ENCODE measurements at places on chromosomes 6 and 20.

DNA sequence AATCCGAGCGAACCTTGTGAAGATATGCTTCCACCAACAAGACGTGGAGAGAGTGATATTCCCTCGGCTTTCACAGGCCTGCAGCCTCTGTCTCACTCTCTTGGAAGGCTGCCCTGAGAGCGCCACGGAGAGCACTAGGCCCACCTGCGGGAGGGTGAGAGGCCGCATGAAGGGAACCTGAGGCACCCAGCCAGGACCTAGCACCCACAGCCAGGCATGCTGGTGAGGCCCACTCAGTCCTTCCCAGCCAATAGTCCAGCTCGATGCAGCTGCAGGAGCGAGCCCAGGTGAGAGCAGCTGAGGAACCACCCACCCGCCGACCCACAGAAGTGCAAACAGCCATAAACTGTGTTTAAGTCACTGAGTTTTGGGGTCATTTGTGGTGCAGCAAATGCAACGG lies 227.2 kb downstream of the QKI start:
- no peak for DNase-seq

- no peak for DNase-seq
Observed at GRCh38 chr6:135739288-135739687, 112.2 kb upstream of the PDE7B start.

DNA sequence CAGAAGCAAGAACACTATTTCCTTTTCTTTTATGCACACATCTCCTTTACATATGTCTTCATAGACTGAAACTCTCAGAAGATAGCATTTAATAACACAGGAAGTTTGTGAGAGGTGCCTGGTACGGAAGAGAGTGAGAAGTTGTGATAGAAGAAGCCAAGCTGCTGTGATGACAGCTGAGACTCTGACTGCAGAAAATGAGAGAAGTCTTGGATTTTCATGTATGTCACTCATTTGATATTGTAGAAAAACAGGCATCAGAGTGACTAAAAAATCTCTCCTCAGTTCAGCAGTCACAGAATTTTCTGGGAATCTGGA lies 154.9 kb upstream of the BMP2 start:
- DNase-seq = no peak

- no peak for DNase-seq
Observed at GRCh38 chr6:109045493-109045892, 49.2 kb downstream of the SESN1 start.

DNA sequence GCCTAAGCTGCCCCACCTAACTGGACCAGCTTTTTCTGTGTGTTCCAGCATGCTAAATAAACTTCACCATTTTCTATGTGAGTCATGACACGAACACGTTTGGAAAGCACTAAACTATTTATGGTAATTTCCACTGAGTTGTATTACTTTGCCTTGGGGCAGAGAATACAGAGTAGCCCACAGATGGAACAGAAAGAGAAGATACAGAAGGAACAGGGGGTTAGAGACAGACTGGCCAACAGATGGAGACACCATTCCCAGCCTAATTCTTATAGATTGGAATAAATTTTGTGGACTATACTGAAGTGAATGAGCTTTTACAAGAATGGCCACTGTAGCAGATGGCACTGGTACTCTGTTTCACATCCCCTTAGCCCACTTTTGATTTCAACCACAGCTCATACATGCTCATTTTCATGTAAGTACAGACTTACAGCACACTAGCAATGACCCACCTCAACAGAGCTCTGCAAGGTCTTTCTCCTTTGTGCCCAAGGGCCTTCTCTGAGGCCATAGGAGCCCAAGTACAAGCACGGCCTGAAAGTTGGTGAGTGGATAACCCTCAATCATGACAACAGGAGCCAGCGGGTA lies 13.1 kb upstream of the NT5DC1 start:
- DNase-seq = no peak

DNA sequence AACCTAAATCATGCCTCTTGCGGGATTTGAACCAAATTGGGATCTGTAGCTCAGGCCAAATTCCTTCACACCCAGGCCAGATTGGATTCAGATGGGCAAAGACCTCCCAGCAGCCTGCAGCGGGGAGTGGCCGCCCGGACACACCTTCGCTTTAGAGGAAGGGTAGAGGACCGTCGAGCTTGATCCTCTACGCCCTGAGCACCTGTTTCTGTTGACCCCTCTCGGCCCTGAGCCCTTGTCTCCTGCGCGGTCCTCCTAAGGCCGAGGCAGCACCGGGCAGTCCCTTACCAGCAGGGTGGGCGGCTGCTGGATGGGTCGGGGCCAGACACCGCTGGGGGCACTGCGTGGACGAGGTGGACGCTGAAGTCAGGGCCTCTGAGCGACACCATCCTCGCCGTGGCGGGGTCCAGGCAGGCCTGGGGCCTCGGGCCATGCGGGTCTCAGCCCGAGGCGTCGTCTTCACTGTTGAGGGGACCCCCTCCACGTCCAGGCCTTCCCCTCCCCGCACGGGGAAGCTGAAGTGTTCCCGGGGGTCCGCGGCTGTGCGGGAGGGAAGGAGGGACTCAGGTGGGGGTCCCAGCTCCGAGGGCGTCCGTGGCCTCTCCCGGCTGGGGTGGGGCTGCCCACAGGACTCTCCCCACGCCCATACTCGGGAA lies 114.8 kb downstream of the SMOC2 start:
- no peak for DNase-seq

DNA sequence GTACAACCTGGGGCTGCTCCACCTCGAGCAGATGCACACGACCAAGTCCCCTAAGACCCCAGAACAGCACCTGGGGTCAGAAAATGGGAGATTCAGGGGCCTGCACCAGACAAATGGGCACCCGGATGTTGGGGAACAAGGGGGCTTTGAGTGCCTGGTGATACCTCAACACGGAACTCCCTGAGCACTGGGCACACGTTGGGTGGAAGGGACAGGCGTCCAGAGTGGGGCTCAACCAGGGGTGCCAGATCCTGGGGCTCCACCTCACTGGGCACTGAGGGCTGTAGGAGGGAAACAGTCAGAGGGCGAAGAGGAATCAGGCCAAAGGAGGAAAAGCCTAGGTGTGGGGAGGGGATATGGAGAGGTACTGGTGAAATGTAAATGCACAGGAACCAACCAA lies 33.5 kb upstream of the SPAG4 start:
- DNase-seq = no peak

- DNase-seq = no peak
Observed at GRCh38 chr6:14972379-14973067, 273.3 kb upstream of the JARID2 start.

DNA sequence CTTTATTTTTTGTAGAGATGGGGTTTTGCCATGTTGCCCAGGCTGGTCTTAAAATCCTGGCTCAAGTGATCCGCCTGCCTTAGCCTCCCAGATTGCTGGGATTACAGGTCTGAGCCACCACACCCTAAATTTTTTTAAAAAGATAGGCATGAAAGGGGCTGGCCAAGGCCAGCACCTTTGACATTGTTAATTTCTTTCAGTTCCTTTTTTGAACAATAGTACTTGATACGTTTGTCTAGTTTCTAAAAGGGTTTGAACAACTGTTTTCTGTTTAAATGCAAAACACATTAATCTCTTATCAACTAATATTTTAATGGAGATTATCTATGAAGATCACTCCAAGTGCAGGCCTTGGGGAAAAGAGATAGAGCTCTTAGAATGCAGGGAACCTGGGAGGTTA lies 37.6 kb upstream of the PTPRK start:
- DNase-seq = no peak

GRCh38 chr6:155106456-155107115 lies 111.5 kb downstream of the TIAM2 start:
- no peak for DNase-seq

DNA sequence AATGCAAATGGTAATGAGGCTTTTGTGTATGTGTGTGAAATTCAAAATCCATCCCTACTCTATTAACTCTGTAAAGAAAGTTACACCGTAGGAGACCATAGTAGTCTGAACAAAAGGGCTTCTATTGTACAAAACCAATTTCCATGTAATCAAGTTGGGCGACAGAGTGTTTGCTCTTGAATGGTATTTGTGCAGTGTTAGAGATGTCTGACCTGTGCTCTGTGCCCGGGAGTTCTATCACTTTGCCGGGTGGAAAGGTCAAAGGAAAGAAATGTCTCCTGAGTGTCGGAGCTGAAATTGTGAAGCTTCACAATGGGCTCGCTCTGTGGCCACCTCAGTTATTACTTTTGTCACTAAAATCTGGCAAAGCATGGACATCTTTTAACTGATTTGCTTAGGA lies 312.0 kb downstream of the SAMD5 start:
- no peak for DNase-seq

- DNase-seq = no peak
Observed at GRCh38 chr20:34954904-34955230, 739 bp downstream of the GSS start.

DNA sequence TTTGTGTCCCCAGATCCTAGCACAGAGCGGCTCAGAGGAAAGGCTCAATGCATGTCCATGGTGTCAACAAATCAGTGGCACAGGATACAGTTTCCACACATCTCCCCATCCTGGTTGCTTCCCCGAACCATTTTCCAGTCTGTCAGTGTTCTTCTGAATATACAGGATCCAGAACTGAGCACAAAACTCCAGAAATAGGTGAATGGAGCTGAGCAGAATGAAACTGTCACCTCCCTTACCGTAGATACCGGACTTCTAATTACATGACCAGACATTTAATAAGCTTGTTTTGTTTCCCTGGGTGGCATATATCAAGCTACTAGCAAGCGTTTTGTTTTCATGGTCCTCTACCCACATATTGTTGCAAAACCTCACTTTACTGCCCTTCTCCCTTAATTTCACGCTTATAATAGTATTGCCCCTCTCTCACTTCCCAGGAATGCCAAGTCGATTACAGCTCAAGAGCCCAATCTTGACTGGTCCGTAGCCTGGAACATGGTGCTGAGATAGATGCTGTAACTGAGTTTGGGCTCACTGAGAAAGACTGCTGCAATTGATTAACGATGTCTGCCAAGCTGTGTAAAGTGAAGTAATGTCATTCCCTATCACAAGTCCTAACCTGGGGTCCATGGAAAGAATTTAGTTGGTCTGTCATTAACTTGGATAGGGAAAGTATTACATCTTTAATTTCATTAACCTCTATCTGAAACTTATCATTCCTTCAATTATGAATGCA lies 12.0 kb upstream of the SCRT2 start:
- no peak for DNase-seq

GRCh38 chr20:37336369-37337207 lies 9.4 kb upstream of the SRC start:
- peak; percentile 62 for DNase-seq

DNA sequence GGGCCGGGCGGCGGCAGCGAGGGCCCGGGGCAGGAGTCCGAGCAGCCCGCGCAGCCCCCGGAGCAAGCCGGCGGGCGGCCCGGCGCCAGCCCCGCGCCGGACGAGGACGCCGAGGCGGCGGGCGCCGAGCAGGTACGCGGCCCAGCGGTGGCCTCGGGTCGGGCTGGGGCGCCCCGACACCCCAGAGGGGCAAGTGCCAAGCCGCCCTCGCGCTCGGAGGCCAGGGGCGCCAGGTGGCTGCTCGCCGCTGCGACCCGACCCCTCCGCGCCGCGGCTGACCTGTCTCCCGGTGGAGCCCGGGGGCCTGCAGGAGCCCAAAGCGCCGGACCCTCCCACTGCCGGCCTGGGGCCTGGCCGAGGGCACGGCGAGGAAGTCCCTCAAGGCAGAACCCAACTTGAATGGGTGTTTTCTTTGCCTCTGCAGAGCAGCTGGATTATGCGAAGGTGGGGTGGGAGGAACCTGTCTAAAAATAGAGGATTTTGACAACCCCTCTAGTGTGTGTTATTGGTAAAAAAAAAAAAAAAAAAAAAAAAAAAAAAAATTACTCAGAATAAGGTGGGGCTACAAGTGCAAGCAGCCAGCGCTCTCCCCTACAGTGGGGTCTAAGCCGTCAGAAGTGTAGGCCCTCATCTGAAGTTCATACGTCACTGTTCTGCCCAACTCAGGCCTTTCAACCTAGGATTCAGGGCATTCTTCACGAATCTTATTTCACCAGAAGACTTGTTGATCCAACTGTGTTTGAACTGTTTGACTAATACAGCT lies 609 bp downstream of the OGFRL1 start:
- no peak for DNase-seq

DNA sequence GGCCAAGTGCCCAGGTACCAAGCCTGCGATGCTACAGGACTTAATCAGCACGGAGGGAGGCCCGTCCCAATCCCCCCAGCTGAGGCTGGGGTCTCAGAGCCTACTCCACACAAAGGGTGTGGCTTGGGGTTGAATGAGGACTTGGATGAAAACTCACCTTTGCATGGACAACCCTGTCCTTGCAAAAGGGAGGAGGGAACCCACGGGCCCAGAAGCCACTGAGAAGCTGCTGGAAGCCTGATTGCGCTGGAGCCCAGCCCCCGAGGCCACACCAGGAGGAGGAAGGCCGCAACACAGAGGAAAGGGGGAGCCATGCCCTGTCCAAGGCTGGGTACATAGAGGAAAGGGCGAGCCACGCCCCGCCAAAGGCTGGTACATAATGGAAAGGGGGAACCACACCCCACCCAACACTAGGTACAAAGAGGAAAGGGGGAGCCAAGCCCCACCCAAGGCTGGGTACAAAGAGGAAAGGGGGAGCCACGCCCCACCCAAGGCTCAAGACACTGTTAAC lies 158.8 kb downstream of the DLL1 start:
- DNase-seq = no peak

DNA sequence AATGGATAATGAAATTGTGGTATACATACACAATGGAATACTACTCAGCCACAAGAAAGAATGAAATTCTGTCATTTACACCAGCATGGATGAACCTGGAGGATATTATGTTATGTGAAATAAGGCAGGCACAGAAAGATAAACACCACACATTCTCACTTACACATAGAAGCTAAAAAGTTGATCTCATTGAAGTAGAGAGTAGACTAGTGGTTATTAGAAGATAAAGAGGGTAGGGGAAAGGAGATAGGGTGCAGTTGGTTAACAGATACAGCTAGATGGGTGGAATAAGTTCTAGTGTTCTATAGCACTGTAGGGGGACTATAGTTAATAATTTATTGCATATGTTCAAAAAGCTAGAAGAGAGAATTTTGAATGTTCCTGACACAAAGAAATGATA lies 25.5 kb upstream of the LTV1 start:
- DNase-seq = no peak

DNA sequence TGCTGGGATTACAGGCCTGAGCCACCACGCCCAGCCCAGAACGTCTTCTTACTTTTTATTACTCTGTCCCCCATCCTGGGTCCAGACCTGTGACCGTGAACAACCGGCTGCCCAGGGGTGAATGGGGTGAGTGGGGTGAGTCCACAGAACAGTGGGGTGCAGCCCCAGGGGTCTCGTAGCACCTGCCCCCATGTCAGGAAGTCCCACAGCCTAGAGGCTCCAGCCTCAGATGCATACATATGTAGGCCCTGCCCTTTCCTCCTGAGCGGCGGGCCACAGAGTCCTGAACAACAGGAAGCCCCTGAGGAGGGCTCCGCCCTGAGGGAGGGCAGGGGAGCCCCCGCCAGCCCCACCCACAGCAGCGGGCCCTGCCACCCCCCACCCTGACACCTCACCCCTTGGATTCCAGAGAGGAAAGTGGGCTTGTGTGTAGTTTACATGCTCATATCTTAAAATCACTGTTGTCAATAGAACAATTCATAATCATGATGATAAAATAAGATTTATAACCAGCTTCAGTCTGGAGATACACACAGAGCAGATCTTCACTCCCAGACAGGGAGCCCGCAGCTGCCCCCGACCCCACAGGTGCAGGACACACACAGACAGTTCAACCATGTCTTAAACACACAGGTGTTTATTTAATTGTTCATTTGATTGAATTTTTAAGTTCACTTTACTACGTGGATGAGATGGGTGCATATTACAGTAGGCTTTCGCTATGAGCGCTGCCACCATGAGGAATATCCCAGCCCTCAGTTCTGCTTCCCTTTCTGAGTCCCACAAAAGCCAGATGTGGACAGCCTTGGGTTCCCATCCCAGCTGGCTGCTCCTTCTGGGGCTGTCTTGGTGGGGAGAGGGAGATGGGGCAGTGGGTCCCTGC lies 12.4 kb upstream of the GMEB2 start:
- no peak for DNase-seq

- DNase-seq = no peak
Observed at GRCh38 chr6:22664968-22665367, 95.6 kb downstream of the HDGFL1 start.
